ENCODE measurements at places on chromosomes 5 and 9.

DNA sequence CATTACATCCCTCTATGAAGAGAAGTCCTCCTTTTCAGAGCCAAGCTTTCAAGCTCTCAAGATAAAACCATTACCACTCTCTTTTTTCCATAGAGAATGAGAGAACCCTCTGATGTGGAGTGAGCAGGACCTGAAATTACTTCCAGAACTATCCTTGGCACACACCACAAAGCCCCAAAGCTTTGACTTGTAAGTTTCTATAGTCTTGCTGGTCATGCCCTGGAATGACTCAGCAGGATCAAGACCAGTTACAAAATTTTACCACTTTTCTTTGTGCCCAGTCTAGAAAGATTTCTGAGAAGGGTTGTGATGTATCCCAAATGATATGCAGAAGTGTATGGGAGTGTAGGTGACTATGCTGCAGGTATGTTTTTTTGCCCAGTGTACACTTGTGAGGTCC lies 760.6 kb downstream of the TLE1 start:
- DNase-seq = no peak

- DNase-seq = peak; percentile 4
Measured at GRCh38 chr9:12735665-12736064, 39.2 kb upstream of the LURAP1L start.

- no peak for DNase-seq
Measured at GRCh38 chr9:27495480-27496134, 28.5 kb upstream of the IFNK start.

GRCh38 chr5:143922718-143923117 lies 110.8 kb downstream of the HMHB1 start:
- no peak for DNase-seq

GRCh38 chr9:134932606-134933005 lies 14.9 kb upstream of the FCN1 start:
- no peak for DNase-seq

GRCh38 chr5:62954578-62954977 lies 376.0 kb downstream of the LRRC70 start:
- no peak for DNase-seq

GRCh38 chr9:7403028-7403389 lies 396.6 kb downstream of the DMAC1 start:
- no peak for DNase-seq

Data from GM12864 (cell line).